ENCODE measurements at places on chromosomes 1 and 21. TPM values are rescaled to one million over a fixed set of nuclear protein-coding genes. Genes with fewer than 3 reads are reported as not detected.
A peak's percentile ranks its signal among the peaks of the same experiment; 100 is the strongest.

The WDR64 gene
- not detected for total RNA-seq

The CHI3L1 gene
- 0.40 TPM for total RNA-seq

The BARHL2 gene
- total RNA-seq = not detected

The BNIPL gene
- 0.66 TPM for total RNA-seq

The ACTL8 gene
- not detected for total RNA-seq

The IFI44L gene
- total RNA-seq = 4.4 TPM

The CFHR2 gene
- not detected for total RNA-seq

The EDN2 gene
- 0.83 TPM for total RNA-seq

The INAVA gene
- 152 TPM for total RNA-seq

The GPA33 gene
- total RNA-seq = 1.4 TPM

The CFAP45 gene
- total RNA-seq = 0.37 TPM

The PMVK gene
- 33.0 TPM for total RNA-seq

The SPRR2G gene
- total RNA-seq = not detected

DNA sequence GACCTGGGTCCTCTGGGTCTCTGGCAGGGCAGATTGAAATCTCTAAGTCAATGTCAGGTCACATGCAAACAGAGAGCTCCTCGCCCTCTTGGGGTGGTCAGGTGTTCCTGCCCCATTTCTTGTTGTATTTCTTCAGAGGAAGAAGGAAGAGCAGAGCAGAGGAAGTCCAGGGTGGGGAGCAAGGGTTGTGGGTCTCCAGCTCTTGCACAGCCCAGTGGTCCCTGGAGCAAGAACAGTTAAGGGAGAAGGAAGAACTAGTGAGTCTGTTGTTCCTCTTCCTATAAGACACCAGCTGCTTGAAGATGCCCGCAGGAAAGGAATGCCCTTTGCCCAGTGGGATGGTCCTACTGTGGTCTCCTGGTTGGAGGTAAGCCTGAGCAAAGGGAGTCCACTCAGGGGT is 26.3 kb downstream of the MYOG start:
- no peak for DNase-seq

DNA sequence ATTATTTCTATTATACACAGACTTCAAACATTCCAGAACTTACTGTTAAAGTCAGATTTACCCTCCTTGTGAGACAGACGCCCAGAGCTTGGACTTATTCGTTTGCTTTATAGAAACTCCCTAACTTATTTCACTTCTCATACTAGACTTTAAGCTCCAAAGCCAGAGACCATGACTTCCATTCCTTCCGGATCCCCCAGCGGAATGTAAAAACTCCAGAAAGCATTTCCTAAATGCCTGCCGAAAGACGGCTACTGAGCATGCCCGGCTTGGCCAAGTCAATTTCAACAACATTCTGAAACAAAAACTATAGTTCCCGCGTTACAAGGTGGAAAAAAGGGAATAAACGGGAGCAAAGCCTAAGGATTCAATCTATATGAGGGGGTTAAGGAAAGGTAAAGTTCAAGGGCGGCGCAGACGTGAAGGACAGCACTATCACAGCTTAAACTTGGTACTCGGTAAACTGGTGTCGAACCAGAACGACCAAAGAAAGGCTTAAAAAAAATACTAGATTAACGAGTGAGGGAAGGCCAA is 1.1 kb downstream of the USP48 start:
- no peak for DNase-seq

GRCh38 chr1:232062967-232063366 is 436.4 kb downstream of the DISC1 start:
- DNase-seq = no peak

DNA sequence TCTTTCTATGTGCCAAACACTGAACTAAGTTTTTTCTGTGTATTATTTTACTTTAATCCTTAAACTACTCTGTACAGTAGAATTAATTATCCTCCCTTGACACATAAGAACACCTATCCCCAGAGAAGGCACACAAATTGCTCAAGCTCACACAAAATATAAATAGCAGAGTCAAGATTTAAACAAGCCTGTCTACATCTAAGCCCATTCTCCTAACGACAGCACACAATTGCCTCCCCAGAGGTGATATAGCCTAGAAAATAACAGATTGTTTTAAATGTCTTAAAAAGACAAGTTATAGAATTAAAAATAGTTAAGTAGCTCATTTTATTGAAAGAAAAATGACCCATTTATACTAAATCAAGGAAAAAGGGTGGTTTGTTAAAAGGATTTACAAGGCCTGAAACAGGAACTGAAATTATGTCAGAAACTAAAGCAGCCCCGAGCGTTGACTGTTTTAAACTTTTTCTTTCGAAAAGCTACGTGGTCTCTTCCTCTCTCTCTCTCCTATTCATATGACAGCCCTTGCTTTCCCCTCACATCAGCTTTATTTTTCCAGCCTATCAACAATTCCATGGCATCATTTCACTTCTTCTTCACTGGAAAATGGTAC is 30.5 kb downstream of the TNFSF18 start:
- DNase-seq = no peak

DNA sequence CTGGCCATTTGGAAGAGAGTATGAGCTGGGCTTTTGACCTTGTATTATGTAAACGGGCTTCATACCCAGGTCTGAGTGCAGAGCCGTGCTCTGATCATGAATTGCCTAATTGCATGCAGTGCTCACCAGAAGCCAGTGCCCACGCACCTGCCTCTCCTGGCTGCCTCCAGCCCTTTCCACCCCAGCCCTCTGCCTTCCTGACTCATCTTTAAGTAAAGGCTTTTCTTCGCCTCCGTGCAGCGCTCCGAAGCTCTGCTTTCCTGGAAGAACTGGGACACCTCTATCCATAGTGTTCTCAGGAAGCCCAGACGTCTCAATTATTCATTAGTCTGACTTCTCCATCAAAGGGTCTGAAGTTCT is 413.7 kb downstream of the PTPRU start:
- DNase-seq = no peak

DNA sequence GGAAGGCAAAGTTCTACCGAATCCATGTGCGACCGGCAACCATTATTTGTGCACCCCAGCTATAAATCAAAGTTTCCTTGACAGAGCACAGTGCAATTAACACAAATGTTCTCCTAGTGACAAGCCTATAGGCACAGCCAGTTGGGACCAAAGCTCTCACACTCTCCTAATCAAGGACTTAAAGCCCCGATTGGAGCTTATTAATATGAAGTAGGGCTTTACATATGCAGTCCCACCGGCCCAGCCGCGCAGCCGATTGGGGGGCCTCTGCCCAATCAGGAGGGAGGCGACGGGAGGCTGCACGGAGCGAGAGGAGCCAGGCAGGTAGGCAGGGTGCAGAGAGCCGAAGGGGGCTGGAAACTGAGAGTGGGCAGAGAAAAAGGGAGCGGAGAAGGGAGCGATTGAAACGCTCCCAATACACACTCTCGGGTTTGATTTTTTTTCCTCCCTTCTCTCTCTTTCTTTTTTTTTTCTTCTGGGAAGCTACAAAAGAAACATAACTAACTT is at the start of gene ESRRG:
TSS of gene ESRRG (minus strand) at position 156 of the 507 bp plus-strand sequence. CDS start at position 26, 130 bp downstream.
- DNase-seq = peak; percentile 36

DNA sequence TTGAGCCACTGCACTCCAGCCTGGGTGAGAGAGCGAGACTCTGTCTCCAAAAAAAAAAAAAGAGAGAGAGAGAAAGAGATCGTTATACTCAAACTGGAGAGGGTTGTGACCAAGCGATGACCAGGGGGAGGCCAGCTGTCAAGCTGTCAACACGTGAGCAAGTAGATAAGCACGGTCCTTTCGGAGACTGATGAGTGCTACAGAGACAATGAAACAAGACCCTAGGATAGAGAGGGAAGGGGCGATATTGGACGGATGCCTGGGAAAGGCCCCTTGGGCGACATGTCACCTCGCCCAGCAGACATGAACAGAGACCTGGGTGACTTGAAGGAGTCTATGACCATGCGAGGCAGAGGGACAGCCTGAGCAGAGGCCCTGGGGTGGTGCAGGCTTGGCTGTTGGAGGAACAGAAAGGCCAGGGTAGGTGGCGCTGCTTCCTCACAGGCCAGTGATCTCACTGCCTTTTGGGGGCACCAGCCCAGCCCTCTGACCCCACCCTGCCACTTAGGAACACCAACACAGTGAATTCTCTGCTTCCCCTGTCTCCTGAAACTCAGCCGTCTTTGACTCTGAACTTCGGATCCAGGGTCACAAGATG is 100.8 kb upstream of the IFFO2 start:
- DNase-seq = no peak

DNA sequence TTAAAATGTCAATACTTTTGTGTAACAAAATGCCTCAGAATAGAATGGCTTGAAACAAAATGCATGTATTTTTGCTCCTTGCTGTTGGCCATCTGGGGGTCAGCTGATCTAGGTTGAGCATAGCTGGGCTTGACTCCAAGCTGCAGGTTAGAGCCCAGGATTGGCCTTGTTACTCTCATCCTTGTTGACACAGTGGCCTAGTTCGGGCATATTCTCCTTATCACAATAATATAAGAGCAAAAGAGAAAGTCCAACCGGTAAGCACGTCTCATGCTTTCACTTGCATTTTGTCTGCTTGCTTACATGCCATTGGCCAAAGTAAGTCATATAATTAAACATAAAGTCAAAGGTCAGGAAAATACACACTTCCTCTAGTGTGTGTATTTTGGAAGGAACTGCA is 456.2 kb downstream of the KCNT2 start:
- peak; percentile 12 for DNase-seq

DNA sequence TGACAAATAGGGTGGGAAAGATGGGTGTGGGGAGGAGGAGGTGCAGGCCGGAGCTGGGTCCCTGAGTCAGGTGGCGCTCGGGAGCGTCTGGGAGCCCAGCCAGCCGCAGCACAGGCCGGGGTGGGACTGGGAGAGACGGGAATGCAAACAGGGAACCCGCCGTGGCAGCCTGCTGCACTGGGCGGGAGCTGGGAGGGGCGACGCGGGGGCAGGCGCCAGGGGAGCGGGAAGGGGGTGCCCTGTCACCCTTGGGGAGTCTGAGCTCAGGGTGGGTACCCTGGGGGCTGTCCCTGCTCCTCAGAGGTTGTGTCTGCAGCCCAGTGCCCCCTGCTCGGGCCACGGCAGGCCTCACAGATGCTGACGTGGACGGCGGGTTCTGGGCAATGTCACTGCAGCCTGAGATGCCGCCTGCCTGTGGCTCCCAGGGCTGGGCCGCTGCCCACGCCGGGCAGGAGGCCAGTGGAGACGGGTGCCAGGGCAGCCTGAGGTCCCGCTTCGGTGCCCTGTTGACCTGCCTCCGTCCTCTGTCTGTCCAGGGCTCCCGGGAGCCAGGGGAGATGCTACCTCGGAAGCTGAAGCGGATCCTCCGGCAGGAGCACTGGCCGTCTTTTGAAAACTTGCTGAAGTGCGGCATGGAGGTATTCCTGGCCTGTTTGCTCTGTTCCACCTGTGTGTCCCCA is 16.6 kb upstream of the LRRC3 start:
- DNase-seq = peak; percentile 38

DNA sequence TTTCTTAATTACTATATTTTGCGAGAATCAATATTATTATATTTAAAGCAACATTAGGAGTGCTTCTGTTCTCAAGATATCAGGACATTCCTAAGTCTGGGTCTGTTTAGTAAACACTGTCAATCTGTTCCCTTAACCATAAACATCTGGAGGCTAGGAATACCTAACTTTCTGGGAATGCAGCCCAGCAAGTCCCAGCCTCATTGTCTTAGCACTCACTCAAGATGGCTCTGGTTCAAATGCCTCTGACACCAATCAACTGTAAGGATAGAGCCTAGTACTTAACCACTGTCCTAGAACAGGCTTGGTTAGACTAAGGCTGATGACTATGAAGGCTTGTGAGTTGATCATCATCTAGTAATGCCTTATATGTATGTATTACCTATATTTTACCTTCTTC is 61.5 kb downstream of the TNN start:
- DNase-seq = peak; percentile 54

GRCh38 chr1:115531631-115532264 is 110.0 kb upstream of the VANGL1 start:
- DNase-seq = no peak

DNA sequence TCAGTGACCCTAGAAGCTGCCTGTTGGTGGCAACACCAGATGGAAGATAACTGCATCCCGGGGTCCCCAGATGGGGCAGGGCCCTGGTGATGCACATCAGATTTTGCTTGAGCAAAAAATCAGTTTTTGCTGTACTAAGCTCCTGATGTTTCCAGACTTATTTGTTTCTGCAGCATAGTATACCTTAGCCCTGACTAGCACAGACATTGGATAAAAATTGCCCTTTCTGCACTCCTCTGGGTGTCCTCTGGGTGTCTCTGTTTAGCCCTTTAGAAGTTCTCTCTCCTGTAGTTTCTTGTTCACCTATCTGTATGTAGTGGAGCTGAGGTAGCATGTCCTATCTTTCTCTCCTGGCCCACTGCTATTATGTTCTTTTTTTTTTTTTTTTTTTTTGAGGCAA is 30.3 kb upstream of the PLA2G2C start:
- DNase-seq = no peak

GRCh38 chr1:36523230-36523495 is 40.5 kb upstream of the CSF3R start:
- DNase-seq = no peak

DNA sequence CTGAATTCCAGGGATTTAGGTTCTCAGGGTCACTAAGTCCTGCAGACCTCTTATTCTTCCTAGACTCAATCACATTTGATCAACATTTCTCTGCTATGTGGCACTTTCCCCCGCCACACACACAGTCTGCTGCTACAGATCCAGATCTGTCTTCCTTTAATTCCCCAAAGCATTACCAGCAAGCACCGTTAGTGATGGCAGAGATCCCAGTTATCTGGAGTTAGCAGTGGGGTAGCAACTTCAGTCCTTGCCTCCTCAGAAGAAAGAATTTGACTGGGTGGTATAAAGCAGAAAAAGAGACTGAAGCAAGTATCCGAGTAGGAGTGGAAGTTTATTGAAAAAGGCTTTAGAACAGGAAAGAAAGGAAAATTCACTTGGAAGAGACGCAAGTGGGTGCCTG is 100.4 kb upstream of the ETV3 start:
- no peak for DNase-seq

- DNase-seq = peak; percentile 19
Observed at GRCh38 chr1:39230261-39231190, 26.0 kb downstream of the MACF1 start.

DNA sequence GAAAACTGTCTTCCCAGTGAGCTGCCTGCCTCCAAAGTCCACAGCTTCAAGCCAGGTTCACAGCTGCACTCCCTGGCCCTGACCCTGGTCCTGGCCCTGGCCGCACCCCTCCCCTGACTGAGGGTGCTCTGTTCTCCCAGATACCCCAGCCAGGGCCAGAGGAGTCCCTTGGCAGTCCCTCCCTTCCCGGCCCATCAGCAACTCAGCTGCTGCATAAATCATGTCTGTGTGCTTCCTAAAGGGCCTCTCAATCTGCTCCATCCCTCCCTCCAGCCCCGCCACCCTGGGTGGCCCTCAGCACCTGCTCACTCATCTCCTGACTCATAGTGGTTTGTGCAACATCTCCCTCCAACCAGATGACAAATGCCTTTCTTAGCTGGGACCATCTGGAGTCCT is 24.8 kb upstream of the C1orf174 start:
- DNase-seq = no peak
